Fibroblast of upper back skin (primary cell): ENCODE measurements at places on chromosomes 1 and 21.

DNA sequence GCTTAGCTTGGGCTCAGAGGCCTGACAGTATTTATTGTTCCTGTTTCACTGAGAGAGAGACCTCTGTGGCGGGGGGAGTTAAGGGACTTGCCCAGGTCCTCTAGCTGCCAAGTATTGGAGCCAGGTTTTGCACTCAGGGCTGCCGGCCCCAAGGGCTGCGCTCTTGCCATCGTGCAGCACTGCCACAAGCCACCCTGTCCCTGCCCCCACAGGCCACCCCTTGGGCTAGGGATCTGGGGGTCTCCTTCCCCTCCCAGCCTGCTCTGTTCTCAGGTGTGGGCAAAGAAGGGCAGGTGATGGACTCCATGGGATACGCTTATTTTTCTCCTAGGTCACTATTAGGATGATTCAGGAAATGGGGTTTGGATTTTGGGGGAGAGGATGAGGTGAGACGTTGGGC lies 8.7 kb downstream of the KIAA1614 start:
- no peak for DNase-seq

GRCh38 chr1:85182700-85183099 lies 18.1 kb downstream of the SYDE2 start:
- DNase-seq, result no peak

DNA sequence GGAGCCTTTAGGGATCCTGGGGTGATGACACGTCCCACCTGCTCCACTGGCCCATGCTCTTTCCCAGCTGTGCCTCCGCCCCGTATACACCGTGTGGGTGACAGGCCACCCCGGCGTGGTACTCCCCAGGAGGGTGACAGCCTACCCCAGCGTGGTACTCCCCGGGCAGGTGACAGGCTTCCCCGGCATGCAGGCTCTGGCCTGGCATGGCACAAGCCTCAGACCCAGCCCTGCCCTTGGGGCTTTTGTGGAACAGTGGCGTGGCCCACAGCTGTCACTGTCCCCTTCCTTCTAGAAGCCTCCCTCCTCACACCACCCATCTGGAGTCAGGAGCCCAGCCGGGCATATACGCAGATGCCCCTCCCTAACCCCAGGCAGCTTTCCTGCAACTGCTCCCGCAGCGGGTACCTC lies 4.7 kb upstream of the PFKL start:
- DNase-seq, result no peak

- no peak for DNase-seq
These were observed 59.8 kb downstream of the KDM1A start for GRCh38 chr1:23079025-23079424.

DNA sequence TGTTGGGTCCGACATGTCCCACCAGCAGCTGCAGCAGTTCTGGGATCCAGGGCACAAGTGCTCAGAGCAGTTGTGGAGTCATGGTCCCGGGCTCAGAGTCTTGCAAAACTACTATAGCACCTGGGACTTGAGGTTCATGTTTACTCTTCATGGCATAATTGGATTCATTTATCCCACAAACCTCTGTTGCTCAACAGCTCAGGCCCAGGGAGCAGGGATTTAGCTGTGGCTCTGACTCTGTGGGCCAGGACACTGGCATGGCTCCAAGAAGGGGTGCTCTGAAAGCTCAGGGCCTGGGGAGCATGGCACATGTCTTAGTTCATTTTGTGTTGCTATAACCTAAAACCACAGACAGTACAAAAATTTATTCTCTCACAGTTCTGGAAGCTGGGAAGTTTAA lies 626.7 kb upstream of the ADGRL2 start:
- DNase-seq, result peak; percentile 40

- DNase-seq, result no peak
These were observed 71.4 kb downstream of the CC2D1B start for GRCh38 chr1:52294580-52294979.

DNA sequence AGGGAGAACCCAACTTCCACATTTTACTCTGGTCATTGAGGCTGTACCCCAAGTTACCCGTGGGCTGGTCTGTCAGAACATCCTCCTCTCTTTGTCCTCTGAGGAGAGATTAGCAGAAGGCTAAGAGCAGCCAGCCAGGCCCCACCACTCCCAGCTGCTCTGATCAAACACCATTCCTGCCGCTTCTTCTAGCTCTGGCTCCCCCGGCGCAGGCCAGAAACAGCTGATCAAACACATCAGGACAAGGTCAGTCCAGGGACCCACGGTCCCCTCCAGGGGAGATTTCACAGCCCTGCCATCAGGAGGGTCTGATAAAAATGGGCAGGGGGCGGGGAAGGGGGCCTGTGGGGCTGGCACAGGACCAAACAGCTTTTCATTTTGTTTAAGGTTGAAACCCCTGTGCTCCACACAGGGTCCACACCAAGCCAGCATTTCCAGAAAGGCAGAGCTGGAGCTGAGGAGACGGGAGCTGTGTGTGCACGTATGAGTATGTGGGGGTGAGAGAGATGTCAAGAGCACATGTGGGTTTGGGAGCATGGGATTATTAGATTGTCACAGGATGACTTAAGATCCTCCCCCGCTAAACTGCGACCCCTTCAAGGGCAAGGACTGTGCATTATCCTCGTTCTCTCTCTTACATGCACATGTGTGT lies 29.9 kb upstream of the EPHA8 start:
- DNase-seq, result no peak

DNA sequence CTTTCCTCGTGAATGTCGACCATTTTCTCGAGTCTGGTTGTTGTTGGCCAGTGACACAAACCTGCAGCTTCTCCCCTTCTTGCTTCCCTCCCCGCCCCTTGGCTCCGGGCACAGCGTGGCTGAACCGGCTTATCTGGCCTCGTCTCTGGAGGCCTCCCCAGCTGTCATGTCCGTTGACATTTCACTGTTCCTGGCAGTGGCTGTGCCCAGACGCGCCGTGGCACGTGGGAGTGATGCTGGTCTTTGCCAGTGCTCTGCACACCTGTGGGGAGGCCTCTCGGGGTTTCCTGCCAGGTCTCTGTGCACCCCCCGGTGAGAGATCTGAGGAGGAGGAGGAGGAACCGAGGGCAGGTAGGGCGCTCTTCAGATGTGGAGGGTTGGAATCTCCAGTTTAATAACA lies 23.7 kb downstream of the SKI start:
- no peak for DNase-seq

- DNase-seq, result peak; percentile 33
These were observed 28.5 kb upstream of the PKP1 start for GRCh38 chr1:201254625-201255478.

DNA sequence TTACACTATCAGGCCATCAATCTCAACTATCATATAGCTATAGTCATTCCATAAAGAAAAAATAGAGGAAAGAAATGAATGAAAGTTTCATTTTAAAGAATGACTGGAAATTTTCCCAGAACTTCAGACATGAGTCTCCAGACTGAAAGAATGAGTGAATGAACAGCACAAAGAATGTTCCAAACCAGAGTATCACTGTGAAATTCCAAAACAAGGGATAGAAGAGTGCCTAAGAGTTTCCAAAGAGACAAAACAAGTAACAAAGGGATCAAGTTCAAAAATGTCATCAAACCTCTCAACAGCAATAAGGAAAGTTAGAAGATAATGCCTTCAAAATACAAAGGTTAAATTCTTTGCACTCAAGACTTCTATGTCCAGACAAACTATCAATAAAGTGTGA lies 114.9 kb downstream of the DENND1B start:
- peak; percentile 23 for DNase-seq

- DNase-seq, result no peak
These were observed 44.6 kb downstream of the SLX9 start for GRCh38 chr21:44984428-44984791.

DNA sequence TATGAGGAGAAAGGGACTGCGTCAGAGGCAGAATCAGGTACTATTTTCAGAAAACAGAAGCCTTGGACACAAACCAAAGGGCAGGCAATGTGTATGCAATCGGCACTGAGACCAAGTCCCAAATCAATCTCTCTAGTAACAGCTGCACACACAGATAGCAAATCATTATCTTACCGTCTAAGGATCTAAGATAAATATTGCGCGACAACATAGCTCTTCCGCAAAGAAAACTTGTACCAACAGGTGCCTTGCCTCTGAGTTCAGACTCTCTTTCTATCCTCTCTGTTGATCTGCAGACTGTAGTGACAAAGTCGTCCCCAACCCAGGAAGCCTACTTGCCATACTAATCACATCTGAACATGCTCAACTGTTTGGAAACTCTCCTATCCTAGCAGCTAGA lies 22.6 kb upstream of the SAMD13 start:
- no peak for DNase-seq

GRCh38 chr1:3069491-3070308 lies 697 bp downstream of the PRDM16 start:
- peak; percentile 73 for DNase-seq

DNA sequence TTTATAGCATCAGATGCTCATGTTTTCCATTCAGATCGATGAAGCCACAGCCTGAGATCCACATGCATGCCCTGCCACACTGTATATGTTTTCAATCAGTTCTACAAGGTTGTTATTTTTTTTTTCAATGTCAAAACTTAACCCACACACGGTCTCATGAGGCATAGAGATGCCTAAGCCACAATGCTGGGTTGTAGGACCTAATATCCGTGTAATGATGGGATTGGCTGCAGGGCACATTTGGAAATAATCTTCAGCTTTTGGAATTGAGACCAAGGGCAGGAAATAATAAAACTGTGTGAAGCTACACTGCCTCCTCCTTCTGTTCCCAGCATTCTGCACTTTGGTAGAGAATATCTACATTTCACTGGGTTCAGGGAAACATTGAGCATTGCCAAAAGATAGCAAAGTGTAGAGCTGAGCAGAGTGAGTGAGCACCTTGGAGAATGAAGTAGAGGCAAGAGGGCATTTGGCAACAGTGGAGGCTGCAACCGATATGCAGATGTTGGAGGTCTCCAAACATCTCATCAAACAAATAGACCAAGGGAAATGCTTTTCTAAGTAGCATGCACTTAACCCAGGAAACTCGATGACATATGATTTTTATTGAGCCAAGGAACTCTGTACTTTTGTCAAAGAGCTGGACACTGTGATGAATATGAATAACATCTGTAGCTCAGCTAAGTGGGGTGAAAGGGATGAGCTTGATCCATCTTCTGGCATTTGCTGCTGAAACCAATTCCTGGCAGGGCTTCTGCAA lies 176.7 kb downstream of the LYPLAL1 start:
- DNase-seq, result no peak

- DNase-seq, result peak; percentile 87
These were observed 4.7 kb downstream of the LAX1 start for GRCh38 chr1:203769505-203770343.

DNA sequence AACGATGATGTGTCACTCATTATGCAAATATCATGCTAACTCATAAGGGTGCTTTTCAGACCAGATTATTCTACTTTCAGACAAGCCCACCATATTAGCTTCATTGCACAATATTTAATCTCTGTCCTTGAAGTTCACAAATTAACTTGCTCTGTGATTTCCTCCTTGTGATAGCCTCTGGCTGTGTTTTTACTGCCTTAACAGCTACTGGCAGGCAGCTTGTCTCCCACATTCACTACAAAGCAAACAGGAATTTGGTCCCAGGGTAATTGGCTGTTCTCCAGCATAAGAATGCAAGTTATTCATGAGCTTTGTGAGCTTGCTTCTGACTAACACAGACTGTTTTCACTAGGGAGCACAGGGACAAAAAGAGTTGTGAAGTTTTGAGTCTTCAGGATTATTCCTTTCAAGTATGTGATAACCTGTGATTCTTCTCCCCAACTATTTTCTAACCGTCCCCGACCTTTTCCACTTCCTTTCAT lies 87.9 kb upstream of the HMCN1 start:
- peak; percentile 99 for DNase-seq

DNA sequence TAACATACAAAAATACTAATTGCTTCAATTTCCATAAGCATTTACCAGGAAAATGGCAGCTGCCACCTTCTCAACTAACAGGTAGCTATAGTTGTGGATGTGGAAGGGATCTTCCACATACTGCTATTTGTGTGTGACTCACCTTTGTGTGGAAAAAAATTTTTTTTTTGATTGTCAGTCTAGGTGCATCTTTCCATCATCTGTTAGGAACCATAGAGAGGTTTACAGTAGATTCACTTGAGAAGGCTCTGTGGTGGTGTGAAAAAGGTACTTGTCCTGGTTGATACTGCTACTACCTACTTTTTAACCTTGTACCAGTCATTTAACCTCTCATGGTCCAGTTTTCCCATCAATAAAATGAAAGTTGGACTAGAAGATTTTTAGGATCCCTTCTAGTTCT lies 12.9 kb downstream of the DDX20 start:
- DNase-seq, result no peak

DNA sequence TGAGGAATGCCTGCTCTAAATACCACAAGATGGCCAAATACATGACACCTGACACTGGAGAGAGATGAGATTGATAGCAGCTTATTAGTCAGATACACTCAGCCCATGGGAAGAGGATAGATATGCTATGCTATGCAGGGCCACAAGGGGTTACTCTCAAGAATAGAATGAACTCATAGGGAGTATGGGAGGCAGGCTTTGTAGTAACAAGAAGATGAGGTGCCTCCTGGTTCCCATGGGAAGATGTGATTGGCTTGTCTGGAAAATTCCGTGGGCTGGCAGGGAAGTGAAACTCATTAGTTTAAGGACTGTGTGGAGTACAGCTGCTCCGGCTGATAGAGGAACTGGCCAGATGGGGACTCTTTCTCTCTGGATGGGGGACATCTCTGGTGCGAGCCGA lies 16.5 kb downstream of the CCDC30 start:
- peak; percentile 25 for DNase-seq

DNA sequence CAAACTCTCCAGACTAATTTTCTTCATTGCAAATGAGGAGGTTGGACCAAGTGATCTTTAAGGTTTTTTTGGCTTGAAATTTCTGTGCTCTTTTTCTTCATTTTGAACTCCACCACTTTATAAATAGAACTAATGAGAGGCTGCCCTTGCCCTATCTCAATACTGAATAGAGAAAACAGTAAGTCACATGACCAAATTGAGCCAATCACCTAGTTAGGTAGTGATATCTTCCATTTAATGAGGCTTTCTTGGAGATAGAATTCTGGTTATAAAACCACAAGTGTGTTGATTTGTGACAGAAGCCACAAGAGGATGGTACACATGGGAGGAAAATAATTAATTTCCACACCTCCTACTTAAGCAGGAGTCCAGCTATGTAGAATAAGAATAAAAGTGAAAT lies 263.4 kb upstream of the SNX7 start:
- no peak for DNase-seq

- no peak for DNase-seq
These were observed 83.6 kb downstream of the NRIP1 start for GRCh38 chr21:14981246-14981645.

DNA sequence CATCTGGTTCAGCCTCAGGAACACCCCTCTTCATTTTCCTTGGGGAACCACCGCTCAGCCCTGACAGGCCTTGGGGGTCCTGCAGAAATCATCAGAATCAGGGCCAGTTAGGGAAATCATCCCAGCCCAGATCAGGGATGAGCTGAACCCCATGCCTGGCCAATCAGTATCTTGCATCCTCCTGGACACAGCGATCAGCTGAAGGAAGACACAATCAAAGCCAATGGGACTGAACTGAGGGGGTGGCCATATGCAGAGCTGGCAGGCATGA lies 395.4 kb downstream of the MATN1 start:
- DNase-seq, result no peak
